AG04450 (cell line): ENCODE measurements at places on chromosomes 11 and 22.

DNA sequence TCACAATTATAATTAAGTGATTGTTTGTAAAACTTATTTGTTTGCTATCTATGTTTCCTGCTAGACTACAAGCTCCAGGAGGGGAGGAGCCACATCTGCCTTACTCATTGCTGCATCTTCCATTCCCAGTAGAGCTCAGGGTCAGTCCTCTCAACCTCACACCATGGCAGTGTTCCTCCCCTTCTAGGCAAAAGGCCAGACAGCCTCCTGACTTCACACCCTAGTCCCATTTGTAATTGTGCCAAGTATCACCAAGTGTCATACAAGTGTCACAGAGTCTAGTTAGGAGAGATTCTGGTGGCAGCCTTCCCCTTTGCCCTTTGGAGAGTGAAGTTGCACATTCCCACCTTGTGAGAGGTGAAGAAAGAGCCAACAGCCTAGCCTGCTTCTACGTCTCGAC is 490.4 kb downstream of the INSC start:
- DNase-seq = no peak

DNA sequence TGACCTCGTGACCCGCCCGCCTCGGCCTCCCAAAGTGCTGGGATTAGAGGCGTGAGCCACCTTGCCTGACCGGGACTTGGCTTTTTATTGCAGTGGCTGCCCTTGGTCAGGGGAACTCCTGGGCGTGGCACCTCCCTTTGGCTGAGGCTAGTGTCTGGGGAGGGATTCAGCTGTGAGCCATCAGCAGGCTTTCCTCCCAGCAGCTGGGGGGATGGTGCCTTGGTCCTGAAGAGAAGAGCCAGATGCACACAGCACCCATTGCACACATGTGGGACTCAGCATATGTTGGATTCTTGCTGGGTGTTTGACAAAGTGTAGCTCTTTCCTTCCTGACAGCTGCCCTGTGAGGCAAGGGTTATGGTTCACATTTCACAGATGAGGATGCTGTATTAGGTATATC is 8.4 kb downstream of the CYTH4 start:
- peak; percentile 32 for DNase-seq

DNA sequence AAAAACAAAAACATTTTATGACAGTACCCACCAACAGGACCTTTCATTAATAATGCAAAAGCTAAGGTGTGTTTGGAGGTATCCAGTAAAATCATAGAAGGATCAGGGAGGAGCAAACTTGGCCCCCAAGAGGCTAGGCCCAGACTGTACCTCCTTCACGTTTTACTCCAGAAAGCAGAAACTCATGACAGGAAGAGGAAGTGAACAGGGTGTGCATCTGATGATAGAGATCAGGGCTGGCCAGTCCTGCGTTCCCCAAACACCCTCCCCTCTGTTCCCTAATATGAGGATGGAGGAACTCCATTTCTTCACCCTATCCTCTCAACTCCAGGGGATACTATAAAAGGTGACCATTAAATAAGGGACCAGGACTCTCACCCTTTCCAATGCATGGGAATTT is 10.2 kb upstream of the MS4A12 start:
- DNase-seq = no peak

- DNase-seq = peak; percentile 72
Observed at GRCh38 chr22:41290262-41291221, 4.6 kb upstream of the RANGAP1 start.

DNA sequence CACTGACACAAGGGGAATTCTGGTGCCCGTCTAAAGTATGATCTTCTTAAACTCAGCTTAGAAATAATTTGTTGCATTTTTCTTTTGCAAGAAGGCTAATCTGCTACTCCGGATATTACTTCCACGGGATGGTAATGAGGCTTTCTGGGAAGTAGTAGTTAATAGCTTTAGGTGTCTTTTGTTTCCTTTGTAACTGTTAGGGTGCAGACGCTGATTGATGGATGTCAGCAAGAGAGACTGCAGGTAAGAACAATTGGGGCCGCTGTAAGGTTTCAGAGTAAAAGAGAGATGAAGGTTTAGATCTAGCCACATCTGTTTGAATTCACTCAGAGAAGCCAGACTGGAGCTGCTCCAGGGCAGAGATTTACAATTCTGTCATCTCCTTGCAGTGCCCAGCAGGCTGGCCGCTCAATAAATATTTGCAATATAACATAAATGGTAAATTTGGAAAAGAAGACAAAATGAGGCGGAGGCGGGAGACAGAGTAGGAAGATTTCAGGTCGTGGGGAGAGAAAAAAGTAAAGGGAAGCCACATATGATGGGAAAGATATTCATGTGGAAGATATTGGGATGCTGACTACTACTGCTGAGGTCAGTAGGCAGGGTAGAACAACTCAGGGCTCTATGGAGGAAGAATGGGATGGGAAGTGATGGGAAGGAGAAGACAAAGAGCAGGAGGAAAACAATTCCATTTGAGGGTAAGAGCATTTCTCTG is 320.5 kb downstream of the AASDHPPT start:
- DNase-seq = no peak

GRCh38 chr22:24594569-24595120 is 1.8 kb upstream of the LRRC75B start:
- no peak for DNase-seq

- DNase-seq = no peak
Observed at GRCh38 chr11:75496305-75496752, 29.4 kb downstream of the GDPD5 start.

- DNase-seq = no peak
Observed at GRCh38 chr11:69127081-69127850, 28.5 kb upstream of the SMIM38 start.

DNA sequence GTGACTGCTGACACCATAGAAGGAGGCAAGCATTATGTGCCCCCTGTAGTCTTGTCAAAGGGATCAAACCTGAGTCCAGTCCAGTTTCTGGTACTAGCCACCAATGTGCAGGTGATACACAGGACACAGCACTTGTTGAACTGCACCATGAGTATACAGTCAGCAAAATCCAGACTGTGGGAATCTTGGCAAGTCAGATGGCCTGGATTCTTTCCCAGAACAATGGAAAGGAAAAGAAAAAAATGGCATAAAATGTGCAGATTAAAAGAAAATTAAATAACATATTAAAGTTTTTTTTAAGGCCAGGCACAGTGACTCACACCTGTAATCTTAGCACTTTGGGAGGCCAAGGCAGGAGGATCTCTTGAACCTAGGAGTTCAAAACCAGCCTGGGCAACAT is 16.8 kb downstream of the CRY2 start:
- DNase-seq = no peak

GRCh38 chr22:30506507-30506968 is 1.0 kb upstream of the SEC14L4 start:
- DNase-seq = no peak
